SW480 (cell line): ENCODE measurements at places on chromosomes 5 and 9.
A peak's percentile ranks its signal among the peaks of the same experiment; 100 is the strongest.

DNA sequence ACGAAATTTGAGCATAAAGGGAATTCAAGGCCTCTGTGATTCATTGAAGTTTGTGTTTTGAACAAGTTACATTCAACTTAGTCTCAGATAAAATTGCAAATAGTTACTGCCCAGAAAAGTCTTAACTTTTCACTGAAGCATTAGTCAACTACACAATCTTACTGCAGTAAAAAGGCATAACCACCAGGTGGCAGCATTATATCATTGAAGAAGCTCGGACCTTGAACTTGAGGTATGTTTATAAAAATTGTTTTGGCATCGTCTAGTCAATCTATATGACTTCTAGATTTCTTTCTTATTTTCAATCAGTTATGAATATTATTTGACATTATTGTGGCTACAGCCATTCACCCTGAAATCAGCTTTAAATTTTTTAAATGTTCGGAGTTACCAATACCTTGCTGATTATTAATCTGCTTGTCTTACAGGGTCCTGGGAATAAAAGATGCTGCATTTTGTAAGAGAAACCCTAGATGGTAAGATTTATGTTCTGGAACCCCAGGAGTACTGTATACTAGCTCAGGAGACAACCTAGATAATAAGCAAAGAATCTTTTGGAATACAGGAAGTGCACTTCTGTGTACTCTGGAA lies 83.9 kb upstream of the GRAMD2B start:
- DNase-seq, result peak; percentile 79

DNA sequence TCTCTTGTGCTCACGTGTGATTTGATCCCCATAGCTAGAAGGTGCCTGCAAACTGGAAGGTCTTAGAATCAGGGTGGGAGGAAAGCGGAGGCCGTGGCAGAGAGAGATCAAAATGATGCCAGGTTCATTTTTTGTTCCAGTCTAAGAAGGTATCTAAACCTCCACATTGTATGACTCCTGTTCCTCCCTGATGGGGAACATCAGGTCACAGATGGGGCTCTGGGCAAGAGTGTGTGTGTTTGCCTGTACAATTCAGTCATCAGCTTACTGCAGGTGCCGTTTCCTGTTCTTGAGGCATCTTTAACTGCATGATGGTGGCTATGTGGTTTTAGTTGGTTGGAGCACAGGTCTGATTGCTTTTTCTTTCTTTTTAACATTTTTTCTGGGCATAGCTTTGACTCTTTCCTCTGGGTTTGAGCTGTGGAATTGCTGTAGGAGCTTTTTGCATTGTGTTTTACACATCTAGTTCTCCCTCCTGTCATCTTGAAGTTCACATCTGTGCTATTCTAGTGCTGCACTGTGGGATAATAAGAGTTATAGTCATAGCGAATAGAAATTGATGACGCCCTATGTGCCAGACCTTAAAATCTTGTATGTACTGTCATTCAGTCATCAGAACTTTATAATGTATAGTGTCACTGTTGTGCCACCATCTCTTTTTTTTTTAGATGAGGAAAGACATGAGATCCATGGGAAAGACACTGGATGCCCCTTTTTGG lies 30.8 kb downstream of the ARHGAP26 start:
- DNase-seq, result no peak

DNA sequence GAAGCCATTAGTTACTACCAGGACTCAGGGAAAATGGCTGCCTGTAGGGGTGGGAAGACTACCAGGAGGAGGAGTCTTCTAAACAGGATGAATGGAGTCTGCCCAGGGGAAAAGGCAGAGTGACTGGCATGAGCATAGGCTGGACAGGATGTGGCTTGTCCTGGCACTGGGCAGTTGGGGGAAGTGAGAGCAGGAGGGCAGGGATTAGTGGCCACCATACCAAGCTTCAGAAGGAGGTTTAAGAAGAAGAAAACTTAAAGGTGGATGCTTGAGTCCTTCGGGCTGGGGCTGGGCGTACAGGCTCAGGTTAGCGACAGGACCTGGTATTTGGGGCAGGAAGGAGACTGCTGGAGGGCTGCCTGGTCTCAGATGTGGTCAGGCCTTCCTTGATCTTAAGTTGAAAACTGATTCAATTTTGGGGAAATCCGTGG lies 5.0 kb upstream of the NSD1 start:
- peak; percentile 47 for DNase-seq

DNA sequence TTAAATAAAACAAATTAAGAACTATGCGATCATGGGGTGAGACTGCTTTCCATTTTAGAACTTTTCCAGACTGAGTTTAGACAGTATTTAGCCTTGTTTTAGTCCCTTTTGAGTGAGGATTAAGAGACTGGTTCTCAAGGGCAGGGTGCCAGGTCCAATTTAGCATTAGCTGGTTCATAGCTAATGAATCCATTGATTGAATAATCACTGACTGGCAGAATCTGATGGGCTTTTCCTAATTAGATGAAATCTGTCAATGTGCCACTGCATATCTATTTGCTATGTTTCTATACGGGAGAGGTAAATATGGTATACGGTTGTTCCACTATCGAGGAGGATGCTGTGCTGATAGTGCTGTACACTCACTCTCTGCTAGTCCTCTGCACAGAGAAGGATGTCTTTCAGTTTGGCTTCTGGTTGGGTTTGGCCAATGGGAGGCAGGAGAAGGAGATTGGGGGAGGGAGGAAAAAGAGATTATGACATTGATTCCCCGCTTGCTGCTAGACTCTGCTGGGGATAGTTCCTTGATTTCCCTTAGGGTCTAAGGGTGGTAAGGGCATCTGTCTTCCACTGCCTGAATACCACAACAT lies 496.6 kb downstream of the CTNND2 start:
- no peak for DNase-seq

DNA sequence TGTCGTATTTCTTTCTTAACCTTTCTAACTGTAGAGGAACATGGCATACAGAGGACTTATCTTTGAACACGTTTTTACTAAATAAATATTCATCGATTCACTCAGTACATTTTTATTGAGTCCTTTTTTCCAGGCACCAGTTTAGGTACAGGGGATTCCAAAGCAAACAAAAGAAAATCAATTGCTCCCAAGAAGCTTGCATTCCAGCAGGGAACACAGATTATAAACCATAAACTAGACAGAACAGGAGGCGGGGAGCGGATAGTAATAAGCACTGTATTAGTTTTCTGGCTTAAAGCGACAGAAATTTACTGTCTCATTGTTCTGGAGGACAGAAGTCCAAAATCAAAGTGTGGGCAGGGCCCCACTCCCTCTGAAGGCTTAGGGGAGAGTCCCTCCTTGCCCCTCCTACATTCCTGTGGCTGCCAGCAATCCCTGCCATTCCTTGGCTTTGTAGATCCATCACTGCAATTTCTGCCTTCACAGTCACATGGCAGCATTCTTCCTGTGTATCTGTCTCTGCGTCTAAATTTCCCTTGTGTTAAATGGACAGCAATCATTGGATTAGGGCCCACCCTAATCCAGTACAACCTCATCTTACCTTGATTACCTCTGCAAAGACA lies 115.5 kb downstream of the COL23A1 start:
- DNase-seq, result peak; percentile 33
